ENCODE measurements at places on chromosomes 16 and 17.
A peak's percentile ranks its signal among the peaks of the same experiment; 100 is the strongest.

GRCh38 chr16:6493555-6493954 is 839.1 kb upstream of the RBFOX1 start:
- DNase-seq: no peak

DNA sequence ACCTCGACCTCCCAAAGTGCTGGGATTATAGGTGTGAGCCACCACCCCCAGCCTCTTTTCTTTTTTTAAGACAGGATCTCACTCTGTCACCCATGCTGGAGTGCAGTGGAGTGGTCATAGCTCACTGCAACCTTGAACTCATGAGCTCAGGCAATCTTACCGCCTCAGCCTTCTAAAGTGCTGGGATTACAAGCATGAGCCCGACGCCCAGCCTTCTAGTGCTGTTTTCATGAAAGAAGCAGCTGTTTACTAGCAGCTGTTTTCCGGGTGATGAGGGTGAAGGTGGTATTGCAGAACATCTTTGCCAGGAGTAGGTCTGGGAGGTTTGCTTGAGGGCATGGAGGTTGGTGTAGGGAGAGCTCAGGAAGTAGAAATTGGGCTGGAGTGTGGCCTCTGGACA is 2.0 kb downstream of the ADCY7 start:
- DNase-seq: no peak

DNA sequence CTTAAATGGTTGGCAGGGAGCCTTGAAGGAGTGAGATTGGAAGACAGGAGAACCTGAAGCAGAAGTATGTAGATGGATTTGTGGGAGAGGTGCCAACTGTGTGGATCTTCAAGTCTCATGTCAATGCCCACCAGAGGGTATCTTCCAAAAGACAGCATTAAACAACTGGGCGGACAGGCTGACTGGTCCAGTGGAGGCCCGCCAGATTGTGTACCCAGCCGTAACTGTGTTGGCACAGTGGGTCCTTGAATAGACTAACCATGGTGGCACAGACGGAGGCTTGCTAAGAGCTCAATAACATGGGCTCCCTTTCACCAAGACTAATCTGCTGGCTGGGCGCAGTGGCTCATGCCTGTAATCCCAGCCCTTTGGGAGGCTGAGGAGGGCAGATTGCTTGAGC is 24.2 kb upstream of the RBBP6 start:
- DNase-seq: no peak

DNA sequence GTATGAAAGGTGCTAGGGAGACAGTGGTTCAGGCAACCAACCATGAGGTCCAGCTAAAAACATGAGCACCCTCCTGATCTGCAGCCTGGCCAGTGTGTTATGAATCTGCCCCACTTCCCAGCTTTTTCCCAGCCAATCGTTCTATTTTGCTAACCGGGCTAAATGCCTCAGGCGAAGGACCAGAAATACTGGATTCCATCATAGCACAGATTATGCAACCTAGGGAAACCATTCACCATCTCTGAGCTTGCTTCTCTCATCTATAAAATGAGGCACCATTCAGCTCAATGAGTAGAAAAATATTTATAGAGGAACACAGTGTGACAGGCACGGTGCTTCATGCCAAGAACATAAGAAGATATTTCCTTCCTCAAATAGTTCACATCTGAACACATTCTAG is 45.2 kb upstream of the NUDT7 start:
- DNase-seq: no peak

DNA sequence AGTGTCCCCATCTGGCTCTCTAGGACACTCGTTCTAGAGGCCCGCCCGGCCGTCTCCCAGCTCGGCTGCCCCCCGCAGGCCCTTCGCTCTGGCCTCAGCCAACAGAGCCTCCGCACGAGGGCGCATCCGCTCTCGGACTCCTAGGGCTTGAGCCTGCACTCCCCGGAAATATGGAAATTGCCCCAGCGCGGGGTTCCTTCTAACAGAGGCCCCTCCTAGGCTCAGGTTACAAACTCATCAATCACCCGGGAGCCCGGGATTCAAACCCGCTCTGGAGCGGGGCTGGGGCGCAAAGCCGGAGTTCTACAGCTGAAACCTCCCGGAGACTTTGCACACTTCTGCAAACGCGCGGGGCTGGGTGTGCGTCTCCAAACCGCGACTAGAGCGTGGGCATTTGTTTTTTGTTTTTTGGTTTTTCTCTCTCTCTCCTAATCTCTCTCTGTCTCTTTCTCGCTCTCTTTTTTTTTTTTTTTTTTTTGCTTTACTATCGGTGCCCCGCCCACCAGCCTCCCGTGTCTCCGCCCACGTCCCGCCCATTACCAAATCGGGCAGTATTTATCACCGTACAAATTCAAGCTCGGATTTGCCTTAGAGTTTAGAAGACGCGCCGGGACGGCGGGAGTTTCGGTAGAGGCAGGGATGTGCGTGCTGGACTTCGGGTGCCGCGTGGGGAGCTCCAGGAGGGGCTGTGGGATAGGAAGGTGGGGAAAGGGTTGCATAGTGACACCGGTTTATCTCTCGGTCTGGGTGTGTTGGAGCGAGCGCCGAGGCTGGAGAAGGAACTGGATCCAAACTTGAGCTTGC is 2.4 kb upstream of the FOXL1 start:
- peak; percentile 62 for DNase-seq

DNA sequence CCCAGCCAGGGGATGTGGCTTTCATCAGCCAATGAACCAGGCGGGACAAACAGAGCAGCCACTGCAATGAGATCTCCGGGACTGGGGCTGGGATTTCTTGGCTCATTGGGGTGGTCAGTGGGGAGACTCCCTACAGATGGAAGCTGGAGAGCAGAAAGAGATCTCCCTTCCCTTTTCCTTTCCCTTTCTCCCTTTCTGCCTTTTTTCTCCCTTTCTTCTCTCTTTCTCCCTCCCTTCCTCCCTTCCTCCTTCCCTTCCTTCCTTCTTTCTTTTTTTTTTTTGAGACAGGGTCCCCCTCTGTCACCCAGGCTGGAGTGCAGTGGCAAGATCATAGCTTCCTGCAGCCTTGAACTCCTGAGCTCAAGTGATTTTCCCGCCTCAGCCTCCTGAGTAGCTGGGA is 14.0 kb downstream of the LAT start:
- DNase-seq: no peak

DNA sequence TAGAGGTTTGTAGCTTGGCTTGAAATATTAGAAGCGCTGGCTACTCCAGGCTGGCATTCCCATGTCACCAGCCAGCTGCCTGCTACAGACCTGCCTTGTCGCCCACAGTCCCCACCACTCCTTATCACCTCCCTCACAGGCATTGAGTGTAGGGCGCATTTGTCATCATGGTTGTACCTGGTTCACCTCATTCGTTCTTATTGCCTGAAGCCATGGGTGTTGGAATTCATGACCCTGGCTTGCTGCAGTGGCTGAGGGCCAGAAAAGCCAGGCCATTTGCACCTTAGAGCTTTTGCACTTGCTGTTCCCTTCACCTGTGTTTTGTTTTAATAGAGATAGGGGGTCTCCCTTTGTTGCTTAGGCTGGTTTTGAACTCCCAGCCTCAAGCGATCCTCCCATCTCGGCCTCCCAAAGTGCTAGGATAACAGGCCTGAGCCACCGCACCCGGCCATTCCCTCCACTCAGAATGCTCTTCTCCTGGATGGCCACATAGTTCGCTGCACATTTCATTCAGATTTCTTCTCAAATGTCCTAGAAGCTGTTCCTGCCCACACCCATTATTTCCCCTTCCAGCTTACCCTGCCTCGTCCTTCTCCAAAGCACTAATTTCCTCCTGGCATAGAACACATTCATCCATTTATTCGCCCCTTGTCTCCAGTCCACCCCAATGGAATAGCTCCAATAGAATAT is 97.6 kb downstream of the C16orf78 start:
- DNase-seq: peak; percentile 18

GRCh38 chr16:56355786-56356275 is 69.5 kb downstream of the AMFR start:
- no peak for DNase-seq

GRCh38 chr16:47916266-47916665 is 239.5 kb downstream of the ABCC12 start:
- no peak for DNase-seq

DNA sequence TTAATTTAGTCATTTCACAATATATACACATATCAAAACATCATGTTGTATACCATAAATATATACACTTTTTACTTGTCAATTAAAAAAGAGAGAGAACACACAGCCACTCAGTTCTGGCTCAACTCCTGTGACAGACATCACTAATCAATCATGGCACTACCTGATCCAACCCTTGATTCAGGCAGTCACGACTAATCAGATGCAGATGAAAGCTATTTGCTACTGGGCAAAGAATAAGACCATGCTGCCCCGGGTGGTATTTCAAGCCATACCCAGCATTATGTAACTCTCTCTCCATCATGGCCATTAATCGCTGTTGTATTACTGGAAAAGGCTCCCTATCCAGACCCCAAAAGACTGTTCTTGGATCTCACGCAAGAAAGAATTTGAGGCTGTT is 345.7 kb downstream of the HAPSTR1 start:
- no peak for DNase-seq

DNA sequence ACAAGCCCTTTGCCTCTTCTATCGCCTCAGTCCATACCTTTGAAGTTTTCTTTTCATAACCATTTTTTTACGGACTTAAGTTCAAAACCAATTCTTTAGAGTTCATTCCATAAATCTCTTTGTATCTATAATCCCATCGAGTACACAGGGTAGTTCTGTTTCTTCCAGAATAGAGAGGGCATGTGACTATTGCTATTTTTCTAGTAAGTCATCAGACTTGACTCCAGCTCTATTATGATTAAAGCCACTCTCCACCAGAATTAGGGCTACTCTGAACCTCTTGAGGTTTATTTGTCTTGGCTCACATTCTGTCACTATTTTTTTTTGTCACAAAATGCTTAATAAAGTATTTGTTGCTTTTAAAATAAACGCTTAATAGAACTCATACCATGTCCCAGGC is 191.9 kb upstream of the AXIN2 start:
- no peak for DNase-seq

- no peak for DNase-seq
Observed at GRCh38 chr17:77618731-77619130, 339.8 kb upstream of the TNRC6C start.

DNA sequence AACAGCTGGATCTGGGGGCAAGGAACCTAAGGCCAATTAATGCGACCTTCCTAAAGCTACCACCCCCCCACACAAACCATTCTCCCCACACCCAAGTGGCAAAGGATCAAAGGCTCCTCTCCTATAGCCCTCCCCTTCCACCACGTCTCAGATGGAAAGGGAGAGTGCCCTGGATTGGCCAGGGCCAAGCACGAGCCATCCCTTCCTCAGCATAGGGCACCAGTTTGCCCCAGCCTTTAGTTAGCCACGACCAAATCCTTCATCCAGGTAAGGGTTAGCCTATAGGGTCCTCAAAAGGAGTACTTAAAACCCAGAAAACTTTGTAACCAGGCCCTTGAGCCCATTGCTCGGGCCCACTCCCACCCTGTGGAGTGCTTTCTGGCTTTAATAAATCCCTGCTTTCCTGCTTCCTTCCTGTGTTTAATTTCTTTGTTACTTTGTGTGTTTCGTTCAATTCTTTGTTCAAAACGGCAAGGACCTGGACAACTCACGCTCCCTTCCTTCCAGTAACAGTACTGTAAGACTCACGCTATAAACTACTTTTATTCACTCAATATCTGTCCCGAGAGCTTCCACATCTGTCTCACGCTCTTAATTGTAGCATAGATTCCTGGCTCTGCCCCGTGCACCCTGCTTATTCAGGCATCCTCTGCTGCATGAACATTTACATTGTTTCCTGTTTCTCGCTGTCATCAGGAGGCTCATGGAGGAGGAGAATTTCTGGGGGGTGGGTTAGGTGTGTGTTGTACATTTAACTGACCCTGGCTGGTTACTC is 62.3 kb downstream of the TNFRSF13B start:
- no peak for DNase-seq

DNA sequence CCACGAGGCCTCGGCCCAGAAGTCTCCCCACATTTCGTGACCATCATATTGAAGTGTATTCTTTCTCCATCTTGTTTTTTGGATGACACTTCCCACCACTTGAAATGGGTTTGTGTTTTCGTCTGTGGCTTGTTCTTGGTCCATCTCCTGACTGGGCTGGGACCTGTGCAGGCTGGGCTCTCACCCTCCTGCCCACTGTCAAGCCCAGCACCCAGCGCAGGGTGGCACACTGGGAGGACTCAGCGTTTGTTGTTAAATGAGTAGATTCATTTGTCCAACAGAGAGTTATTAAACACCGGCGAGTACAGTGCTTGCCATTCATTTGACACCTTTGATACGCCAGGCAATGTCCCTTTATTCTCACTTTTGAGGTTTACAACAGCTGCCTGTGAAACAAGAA is 22.6 kb downstream of the NT5M start:
- DNase-seq: no peak

DNA sequence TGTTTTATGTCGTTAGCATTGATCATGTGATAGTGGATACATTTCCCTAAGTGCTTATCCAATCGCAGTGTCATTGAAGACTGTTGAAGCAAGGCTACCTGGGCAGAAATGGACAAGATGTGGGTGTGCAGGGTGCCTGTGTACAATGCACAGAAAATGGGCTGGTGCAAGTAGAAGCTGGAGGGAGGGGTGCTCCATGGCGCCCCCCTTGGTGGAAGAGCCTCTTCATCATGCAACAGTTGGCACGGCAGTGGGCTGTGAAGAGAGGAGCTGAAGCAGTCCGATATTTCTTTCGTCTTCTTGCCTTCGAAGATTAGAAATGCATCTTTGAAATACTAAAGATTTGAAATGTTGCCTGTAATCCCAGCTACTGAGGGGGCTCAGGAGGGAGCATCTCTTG is 100.5 kb downstream of the PLCG2 start:
- DNase-seq: no peak

- no peak for DNase-seq
Observed at GRCh38 chr17:9790889-9791876, at the start of gene DHRS7C. TSS of gene DHRS7C (minus strand) at chr17:9791592. CDS start at chr17:9791284, 308 bp downstream.

- DNase-seq: no peak
Observed at GRCh38 chr16:82633964-82634600, 7.3 kb downstream of the CDH13 start.

GRCh38 chr17:8894202-8894671 is 26.8 kb upstream of the PIK3R6 start:
- no peak for DNase-seq

GRCh38 chr16:16850274-16850673 is 471.3 kb downstream of the NPIPA7 start:
- DNase-seq: no peak

GRCh38 chr16:4612474-4612931 is 2.2 kb downstream of the UBALD1 start:
- no peak for DNase-seq

Measured in activated CD8-positive, alpha-beta memory T cell treated with anti-CD3 and anti-CD28 coated beads, Interleukin-2, amount 10 ng/mL, durations not matched to agents 7 days and 5 days (primary cell).